ENCODE measurements at places on chromosomes 1 and 21. TPM values are rescaled to one million over a fixed set of nuclear protein-coding genes. Genes with fewer than 3 reads are reported as not detected.

SEMA6C gene
- 24.7 TPM for total RNA-seq

ETV3L gene
- total RNA-seq: not detected

SMPDL3B gene
- not detected for total RNA-seq

PTPN14 gene
- 142 TPM for total RNA-seq

CELF3 gene
- total RNA-seq: not detected

UTS2 gene
- not detected for total RNA-seq

SMIM11 gene
- total RNA-seq: 3.3 TPM

Data from osteocyte (in vitro differentiated cells).